Activated T-helper 2 cell treated with anti-CD3 and anti-CD28 coated beads, Interferon-gamma antibody, Interleukin-2, Interleukin-4, amounts not matched to agents 10 μg/mL and 5 μg/mL and 100 μg/mL, durations not matched to agents 14 hours and 24 hours and 36 hours (primary cell): ENCODE measurements at places on chromosomes 3 and 15.

GRCh38 chr3:17162116-17162515, 277.4 kb downstream of the PLCL2 start:
- no peak for DNase-seq
- H3K36me3 ChIP-seq, result peaks cover 38% of the 10 kb centered on the region
- no peak overlapping the region for H3K4me3 ChIP-seq
- H3K27me3 ChIP-seq, result no peaks in the 10 kb centered on the region
- peaks cover 15% of the 10 kb centered on the region for H3K4me1 ChIP-seq

GRCh38 chr3:32459450-32459849, 43.2 kb downstream of the CMTM6 start:
- H3K4me3 ChIP-seq, result no peak overlapping the region
- H3K4me1 ChIP-seq, result peaks cover 46% of the 10 kb centered on the region
- H3K27ac ChIP-seq, result peak overlapping the region; percentile 89

- H3K4me3 ChIP-seq, result no peak overlapping the region
- H3K4me1 ChIP-seq, result no peaks in the 10 kb centered on the region
- H3K27ac ChIP-seq, result no peak overlapping the region
- no peak for DNase-seq
Measured at GRCh38 chr3:28646435-28646834, 297.8 kb upstream of the AZI2 start.

GRCh38 chr15:31814082-31814481, 216.2 kb upstream of the CHRNA7 start:
- no peak overlapping the region for H3K27ac ChIP-seq
- H3K4me3 ChIP-seq, result no peak overlapping the region
- H3K4me1 ChIP-seq, result no peaks in the 10 kb centered on the region
- no peak for DNase-seq
- H3K27me3 ChIP-seq, result no peaks in the 10 kb centered on the region

DNA sequence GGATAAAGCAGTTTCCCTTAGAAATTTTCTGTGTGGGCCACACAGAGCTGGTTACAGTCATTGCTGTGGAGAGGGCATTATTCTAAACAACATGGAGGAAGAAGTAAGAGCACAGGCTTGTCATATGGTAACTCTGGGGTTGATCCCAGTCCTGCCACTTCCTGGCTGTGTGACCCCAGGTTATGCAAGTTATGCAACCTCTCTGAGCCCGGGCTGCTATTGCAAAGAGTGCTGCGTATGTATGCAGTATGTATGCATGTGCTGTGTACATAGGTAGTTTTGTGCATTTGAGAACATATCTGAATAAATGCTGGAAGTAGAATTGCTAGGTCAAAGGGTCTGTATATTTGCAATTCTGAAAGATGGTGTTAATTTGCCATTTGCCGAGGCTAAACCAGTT, 9.2 kb downstream of the SPSB4 start:
- no peak overlapping the region for H3K4me3 ChIP-seq
- H3K27ac ChIP-seq, result no peak overlapping the region
- DNase-seq, result no peak
- peaks cover 17% of the 10 kb centered on the region for H3K27me3 ChIP-seq

DNA sequence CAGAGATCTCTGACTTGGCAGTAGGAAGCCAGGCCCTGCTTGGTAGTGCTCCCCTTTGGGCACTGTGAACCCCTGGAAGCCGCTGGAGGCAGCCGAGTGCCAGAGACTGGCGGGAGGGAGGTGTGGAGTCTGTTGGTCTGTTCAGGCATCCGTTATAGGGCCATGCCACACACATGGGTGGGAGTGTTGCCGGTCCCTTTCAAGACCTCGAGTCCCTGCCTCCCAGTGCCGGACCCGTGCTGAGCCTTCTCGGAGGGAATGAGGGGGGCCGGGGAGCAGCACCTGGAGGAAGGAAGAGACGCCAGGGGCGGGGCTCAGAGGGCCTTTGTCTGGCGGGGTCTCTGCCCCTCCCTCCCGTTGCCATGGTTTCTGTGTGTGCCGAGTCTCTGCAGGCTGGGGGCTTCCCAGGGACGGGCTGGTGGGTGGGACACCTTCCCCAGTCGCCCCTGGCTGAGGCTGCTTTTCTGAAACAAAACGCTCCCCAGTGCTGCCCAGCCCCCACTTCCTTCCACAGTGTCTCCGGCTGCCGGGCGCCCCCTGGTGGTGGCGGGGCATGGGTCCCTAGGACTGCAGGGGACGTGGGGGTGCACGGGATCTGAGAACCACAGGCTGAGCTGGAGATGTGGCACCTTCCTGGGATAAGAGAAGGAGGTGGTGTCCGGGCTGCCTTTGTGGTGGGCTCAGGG, 10.0 kb downstream of the GNAI2 start:
- H3K4me1 ChIP-seq, result peaks cover 62% of the 10 kb centered on the region
- DNase-seq, result peak; percentile 86
- peak overlapping the region; percentile 82 for H3K4me3 ChIP-seq

- H3K27ac ChIP-seq, result no peak overlapping the region
- no peak overlapping the region for H3K4me3 ChIP-seq
- DNase-seq, result no peak
Measured at GRCh38 chr3:57500506-57500905, 43.6 kb downstream of the DNAH12 start.

- H3K36me3 ChIP-seq, result peaks cover 66% of the 10 kb centered on the region
- no peaks in the 10 kb centered on the region for H3K27me3 ChIP-seq
- no peak overlapping the region for H3K27ac ChIP-seq
- H3K4me1 ChIP-seq, result peaks cover 9% of the 10 kb centered on the region
- H3K4me3 ChIP-seq, result no peak overlapping the region
Measured at GRCh38 chr15:67184208-67184925, 70.1 kb downstream of the AAGAB start.
